ENCODE measurements at places on chromosomes 3 and 15. TPM values are rescaled to one million over a fixed set of nuclear protein-coding genes. Genes with fewer than 3 reads are reported as not detected.

DNA sequence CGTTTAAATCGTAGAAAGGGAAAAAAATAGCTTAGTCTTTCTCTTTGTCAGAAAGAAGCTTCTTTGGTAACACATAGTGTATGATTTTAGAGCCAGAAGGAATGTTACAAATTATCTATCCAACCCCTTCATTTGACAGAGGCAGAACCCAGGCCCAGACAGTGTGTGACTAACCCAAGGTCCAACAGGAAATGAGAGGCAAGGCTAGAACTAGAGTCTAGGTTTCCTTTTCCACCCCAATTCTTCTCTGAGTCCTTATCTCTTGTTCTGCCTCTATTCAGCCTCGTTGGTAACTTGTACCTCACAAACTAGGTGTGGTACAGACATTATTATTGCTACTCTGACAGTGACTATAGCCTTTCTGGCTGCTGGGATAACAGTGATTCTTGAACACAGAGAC, 39.3 kb downstream of the QTRT2 start:
- DNase-seq = no peak

DNA sequence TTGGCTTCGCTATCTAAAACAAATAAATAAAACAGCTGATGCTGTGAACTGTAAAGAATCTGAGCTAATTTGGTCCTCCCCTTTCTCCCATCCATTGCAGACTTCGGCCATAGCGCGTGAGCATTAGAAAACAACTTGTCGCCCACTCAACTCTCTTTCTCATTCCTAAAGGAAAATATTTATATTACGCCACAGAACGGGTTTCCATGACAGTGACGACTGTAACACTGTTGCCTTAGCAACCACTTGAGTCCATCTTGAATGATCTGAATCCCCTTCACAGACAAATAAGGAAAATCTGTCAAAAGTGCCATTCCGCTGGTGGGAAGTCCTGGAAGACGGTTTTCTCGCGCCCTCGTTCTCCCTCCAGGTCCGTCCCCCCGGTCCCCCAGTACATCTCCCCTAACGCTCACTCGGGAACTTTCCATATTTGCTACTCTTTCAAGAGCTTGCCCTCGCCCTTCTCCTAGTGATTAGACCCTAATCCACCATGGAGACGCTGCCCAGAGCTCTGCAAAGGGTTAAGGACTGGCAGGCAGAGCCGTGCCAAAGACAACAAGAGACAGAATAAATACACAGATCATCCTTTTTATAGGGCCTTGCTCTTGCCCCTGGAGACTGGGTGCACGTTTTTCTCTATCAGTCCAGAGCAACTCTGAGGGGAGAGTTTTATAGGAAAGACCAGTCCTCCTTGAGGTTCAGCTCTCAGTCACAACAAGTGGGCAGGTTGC, 50.5 kb downstream of the CRYGS start:
- no peak for DNase-seq

GRCh38 chr15:78342021-78342420, 1.9 kb downstream of the CRABP1 start:
- DNase-seq = no peak

DNA sequence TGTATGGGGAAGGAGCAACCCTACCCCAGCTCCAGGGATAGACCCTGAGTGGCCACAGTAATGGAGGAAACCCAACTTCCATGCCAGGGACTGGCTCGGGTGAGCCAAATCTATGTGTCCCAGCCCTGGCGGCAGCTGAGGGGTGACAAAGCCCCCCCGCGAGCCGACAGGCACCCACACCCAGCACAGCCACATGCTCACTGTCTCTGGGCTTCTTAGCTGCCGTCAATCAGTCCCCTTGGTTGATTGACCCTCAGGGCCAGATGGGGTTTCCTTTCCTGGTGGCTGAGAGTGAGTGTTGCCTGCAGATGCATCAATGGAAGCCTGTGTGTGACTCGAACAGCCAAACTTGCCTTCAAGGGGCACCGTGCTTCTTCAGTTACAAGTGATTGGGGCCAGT, 2.1 kb upstream of the OCA2 start:
- DNase-seq = no peak

DNA sequence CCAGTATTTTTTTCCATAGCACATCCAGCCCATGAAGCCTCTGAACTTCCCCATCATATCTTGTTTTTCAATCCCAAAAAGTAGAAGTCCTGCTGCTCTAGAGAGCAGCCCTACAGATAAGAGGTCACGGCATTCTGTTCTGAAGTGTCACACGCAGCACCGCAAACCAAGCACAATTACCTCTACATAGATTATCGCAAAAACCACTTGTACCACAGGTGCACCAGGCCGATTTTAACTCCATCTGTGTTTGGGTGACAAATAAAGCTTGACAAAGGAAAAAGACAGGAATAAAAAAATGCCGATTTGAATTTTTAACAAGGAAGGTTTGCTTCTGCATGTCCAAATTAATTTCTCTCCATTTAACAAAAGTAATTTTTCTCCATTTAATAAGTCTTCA, 113.7 kb downstream of the MYO5A start:
- DNase-seq = no peak

GRCh38 chr15:50810128-50810527, 44.6 kb upstream of the SPPL2A start:
- DNase-seq = no peak

GRCh38 chr3:60262546-60262945, 988.7 kb downstream of the FHIT start:
- no peak for DNase-seq

- peak; percentile 81 for DNase-seq
These were observed 21.3 kb downstream of the DUT start for GRCh38 chr15:48352474-48353072.

DNA sequence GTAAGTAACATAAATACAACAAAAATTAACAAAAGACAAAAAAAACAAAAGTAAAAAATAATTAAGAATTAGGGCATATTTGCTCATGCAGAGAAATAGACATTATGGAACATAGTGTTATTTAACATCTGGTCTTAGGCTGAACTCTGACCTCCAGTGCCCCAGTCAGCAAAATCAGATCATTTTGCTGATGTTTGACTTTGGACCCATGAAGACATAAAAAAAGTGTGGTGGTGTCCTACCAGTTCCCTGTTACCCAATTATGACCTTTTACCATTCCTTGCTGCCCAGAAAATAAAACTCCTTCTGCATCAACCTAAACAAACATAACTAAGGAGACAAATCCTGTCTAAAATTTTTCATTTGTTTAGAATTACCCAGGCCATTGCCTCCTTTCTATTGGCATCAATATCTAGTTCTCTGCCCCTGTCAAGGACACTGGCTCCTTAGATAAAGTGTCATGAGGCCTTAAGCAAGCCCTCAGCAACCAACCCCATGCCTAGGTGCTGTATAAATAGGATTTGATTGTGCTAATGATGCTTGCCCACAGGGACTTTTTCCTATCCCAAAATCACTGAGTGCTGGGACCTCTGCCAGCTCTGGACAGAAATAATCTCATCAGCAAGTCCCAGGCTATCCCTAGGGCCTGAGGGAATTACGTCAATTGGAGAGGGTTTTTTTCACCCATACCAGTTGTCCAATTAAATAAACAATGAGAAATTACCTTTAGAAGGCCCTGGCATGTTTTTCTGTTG, 334.5 kb upstream of the UMPS start:
- DNase-seq = peak; percentile 23

- peak; percentile 43 for DNase-seq
These were observed at the start of gene SLC9A9 for GRCh38 chr3:143847787-143848631. SLC9A9 (minus strand) TSS chr3:143848468; CDS start chr3:143848322, 146 bp downstream.

GRCh38 chr15:70066447-70066846, 31.3 kb downstream of the TLE3 start:
- no peak for DNase-seq

DNA sequence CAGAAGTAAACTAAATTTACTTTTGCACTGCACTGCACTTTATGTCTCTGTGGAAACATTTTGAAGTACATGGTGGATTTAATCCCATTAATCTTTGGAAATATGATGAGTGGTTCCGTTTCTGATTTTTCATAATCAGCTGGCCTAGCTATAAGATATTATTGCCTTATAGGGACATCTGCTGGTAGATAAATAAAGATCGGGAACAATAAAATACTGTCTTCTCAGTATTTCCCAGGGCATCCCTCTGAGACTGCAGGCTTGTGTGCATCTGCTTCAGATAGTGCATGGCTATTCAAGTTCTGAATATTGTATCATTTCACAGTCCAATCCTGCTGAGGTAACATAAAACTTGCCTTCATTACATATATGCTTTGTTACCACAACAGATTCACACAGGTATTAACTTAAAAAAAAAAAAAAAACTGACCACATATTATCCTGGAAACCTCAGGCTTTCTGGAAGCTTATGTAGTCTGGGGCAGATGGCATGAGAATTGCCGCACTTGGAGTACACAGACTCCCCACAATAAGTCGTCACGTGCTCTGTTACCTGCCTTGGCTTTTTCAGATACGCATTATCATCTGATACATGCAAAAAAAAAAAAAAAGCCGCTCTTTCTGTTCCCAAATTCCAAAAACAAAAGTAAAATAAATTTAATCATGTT, 330.8 kb upstream of the AGTR1 start:
- peak; percentile 69 for DNase-seq

DNA sequence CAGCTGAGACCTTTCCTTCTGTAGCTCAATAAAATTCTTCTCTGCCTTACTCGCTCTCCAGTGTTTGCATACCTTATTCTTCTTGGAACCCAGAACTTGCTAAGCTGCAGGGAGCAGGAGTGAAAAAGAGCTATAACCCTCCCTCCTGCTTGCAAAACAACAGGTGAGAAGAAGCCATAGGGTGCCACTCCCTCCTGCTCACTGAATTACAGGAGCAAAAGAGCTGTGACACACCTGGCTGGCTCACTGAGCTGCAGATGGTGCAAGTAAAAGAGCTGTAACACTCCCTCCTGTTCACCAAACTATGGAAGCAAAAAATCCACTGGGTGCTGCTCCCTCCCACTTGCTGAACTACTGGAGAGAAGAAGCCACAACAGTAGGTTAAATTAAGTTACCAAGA, 44.2 kb upstream of the C2CD4B start:
- DNase-seq = no peak

- DNase-seq = peak; percentile 50
These were observed 1.7 kb downstream of the CHRD start for GRCh38 chr3:184381261-184382224.

- DNase-seq = peak; percentile 76
These were observed 50.1 kb downstream of the UMPS start for GRCh38 chr3:124780356-124780755.

DNA sequence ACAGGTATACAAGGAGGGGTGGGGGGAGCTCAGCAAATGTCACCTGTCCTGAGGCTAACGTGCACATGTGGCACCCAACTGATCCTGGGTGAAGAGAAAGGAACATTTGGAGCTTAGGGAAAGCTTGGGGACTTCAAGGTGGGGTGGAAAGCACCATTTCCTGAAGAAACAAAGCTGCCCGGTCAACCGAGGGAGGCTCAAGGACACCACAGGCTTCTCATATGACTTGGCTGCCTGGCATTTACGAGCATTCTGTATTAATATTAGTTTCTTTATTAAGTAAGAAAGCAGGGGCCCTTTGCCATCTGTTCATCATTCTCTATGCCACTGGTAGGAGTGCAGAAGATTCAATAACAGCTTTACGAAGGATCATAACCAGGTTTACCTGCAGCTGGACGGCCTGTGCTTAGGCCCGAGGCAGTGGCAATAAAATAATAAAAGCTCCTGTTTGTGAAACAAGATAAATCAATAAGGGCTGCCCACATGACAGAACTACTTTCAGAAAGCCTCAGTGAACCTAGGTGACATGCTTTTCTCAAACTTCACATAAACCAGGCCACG, 54.0 kb downstream of the ETV5 start:
- peak; percentile 23 for DNase-seq

GRCh38 chr3:117126946-117127546, 417.5 kb downstream of the TUSC7 start:
- no peak for DNase-seq

- peak; percentile 8 for DNase-seq
These were observed 7.3 kb downstream of the RPSA start for GRCh38 chr3:39413691-39414420.

- DNase-seq = peak; percentile 19
These were observed 141.9 kb upstream of the THBS1 start for GRCh38 chr15:39438799-39439592.

- DNase-seq = no peak
These were observed 203.8 kb downstream of the TCF12 start for GRCh38 chr15:57122080-57122840.

GRCh38 chr3:113696658-113697499, 437 bp upstream of the USF3 start:
- DNase-seq = peak; percentile 100

DNA sequence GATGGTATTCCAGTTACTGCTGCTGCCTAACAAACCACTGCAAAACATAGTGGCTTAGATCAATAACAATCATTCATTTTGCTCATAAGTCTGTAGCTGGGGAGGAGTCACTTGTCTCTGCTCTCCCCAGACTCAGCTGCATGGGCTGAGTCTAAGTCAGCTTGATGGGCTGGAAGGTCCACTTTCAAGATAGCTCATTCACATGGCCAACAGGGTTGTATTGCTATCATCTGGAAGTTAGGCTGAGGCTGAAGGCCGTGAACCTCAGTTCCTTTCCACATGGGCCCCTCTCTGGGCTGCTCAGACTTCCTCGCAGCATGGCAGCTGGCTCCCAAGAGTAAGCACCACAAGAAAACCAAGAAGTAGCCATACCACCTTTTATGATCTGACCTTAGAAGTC, 28.7 kb upstream of the BFSP2 start:
- DNase-seq = no peak

GRCh38 chr3:52432691-52433141, 12.2 kb downstream of the SEMA3G start:
- no peak for DNase-seq

DNA sequence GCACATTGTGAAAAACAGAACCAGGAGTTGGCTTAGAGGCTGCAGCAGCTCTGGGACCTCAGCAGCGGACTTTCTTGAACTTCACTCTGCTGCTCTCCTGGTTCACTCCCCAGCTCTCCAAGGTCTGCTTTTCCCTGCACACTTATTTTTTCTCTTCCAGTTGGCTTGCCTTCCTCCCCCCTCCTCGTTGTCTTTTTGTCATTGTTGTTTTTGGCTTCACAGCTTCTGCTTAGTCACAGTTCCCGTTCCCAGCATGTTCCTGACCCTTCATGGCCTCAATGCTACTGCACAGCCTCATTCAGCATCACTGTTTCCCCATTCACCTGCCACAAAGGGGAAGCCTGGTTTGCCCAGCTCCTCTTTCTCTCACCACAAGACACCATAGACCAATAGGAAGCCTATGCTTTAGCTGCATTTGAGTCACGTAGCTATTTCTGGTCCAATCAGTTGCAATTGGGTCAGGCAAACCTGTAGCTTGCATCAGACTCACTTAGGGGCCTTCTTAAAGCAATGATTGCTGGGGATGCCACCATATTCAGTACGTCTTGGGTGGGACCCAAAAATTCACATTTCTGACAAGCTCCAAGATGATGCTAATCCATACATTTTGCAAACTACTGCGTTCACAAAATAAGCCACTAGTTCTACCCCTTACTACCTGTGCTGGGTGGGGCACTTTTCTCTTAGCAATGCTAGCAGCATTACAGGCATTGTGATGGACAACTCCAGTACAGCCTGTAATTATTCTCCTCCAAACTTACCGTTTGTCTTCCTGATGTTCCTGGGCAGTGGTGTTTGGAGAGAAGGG, 7.8 kb upstream of the SUMF1 start:
- DNase-seq = no peak

The TIGIT gene
- not detected for total RNA-seq

The FHIT gene
- 13.8 TPM for total RNA-seq

The RABL3 gene
- total RNA-seq = 7.0 TPM

The CKMT1B gene
- total RNA-seq = 30.9 TPM

The TBC1D21 gene
- total RNA-seq = not detected

The SKOR1 gene
- total RNA-seq = 4.9 TPM

The SLC24A5 gene
- total RNA-seq = not detected

The EDEM1 gene
- total RNA-seq = 12.6 TPM

The ANKRD34C gene
- not detected for total RNA-seq

The MUSTN1 gene
- total RNA-seq = not detected

The PLIN1 gene
- total RNA-seq = 0.07 TPM
